ENCODE measurements at places on chromosomes 6 and 20. TPM values are rescaled to one million over a fixed set of nuclear protein-coding genes. Genes with fewer than 3 reads are reported as not detected.

Gene RIPOR2
- not detected for total RNA-seq

Gene TRIM40
- not detected for total RNA-seq

Gene SIRPD
- not detected for total RNA-seq

Gene C6orf141
- 7.8 TPM for total RNA-seq

Gene TTI1
- 14.7 TPM for total RNA-seq

Gene MROH8
- total RNA-seq, result 0.13 TPM

Gene NKX2-2
- total RNA-seq, result not detected

Gene BMP5
- not detected for total RNA-seq

Gene DYNLT2
- 1.1 TPM for total RNA-seq

Gene HLA-DOA
- not detected for total RNA-seq

Gene PRPH2
- under 0.01 TPM for total RNA-seq

Gene EMILIN3
- not detected for total RNA-seq

Gene SRMS
- 0.79 TPM for total RNA-seq

Gene SIRPB1
- total RNA-seq, result not detected

Gene PRR18
- total RNA-seq, result under 0.01 TPM

- no peak for DNase-seq
Observed at GRCh38 chr6:152309648-152310047, 327.5 kb downstream of the SYNE1 start.

- DNase-seq, result peak; percentile 32
Observed at GRCh38 chr6:44177691-44178423, 19.2 kb downstream of the CAPN11 start.

- no peak for DNase-seq
Observed at GRCh38 chr6:5590187-5590586, 328.9 kb downstream of the FARS2 start.

DNA sequence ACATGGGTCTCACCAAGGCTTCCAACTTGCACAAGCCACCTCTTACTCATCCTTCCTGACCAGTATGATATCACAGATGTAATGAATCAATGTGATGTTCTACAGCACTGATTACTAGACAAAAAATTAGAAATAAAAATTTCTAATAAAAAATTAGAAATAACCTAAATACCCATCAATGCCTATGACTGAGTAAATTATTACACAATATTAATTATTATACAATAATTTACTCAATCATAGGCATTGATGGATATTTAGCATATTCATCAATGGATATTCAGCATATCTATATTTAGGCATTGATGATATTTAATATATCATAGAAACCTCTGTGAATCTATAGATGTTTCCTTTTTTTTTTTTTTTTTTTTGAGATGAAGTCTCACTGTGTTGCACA lies 43.2 kb upstream of the MBOAT1 start:
- DNase-seq, result no peak

GRCh38 chr6:168158980-168159349 lies 80.0 kb upstream of the FRMD1 start:
- no peak for DNase-seq

DNA sequence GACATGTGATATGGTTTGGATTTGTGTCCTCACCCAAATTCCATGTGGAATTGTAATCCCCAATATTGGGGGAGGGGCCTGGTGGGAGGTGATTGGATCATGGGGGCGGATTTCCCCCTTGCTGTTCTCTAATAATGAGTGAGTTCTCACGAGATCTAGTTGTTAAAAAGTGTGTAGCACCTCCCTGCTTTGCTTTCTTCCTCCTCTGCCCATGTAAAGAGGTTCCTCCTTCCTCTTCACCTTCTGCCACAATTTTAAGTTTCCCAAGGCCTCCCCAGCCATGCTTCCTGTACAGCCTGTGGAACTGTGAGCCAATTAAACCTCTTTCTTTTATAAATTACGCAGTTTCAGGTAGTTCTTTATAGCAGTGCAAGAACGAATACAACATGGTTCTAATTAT lies 2.1 kb upstream of the ZNF451 start:
- no peak for DNase-seq

DNA sequence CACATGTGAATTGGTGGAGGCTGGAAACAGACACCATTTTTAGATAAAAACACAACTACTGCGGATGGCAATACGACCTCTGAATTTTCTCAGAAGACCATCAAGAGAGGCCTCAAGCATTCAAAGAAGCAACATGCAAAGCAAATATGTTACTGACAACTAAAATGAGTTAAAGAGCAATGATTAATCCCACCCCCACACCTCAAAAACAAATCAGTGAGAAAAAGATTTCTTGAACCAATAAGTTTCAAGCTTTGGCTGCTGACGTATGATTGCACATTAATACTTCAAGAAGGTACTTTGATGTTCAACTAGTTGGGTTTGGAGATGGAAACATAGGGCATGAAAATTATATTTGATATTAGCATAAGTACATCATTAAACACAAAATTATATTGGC lies 982 bp downstream of the MMUT start:
- peak; percentile 46 for DNase-seq

GRCh38 chr6:16903470-16903869 lies 142.2 kb upstream of the ATXN1 start:
- DNase-seq, result no peak

- DNase-seq, result no peak
Observed at GRCh38 chr20:63400486-63401210, 39.5 kb upstream of the CHRNA4 start.

DNA sequence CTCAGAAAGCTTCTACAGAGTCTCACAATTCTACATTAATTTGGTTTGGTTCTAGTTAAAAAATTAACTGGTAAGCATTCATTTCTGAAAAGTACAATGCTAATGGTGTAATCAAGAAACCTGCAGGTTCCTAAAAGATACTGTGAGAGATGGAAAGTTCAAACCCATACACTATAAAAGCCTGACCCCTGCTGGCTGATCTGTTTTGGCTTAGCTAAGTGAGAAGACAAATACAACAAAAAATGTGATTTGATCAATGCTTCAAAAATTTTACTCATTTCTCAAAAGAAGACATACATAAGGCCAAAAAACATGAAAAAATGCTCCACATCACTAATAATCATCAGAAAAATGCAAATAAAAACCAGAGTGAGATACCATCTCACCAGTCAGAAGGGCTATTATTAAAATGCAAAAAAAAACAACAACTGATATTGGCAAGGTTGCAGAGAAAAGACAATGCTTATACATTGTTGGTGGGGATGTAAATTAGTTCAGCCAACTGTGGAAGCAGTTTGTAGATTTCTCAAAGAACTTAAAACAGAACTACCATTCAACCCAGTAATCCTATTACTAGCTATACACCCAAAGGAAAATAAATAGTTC lies 102.8 kb downstream of the MOXD1 start:
- peak; percentile 47 for DNase-seq

- no peak for DNase-seq
Observed at GRCh38 chr6:90970672-90971071, 383.8 kb upstream of the MAP3K7 start.

GRCh38 chr6:82951935-82952334 lies 113.7 kb downstream of the UBE3D start:
- no peak for DNase-seq

GRCh38 chr6:88165844-88166492 lies at the start of gene CNR1:
CNR1 (minus strand) TSS chr6:88166347; CDS start chr6:88145274, 21,073 bp downstream.
- peak; percentile 4 for DNase-seq

DNA sequence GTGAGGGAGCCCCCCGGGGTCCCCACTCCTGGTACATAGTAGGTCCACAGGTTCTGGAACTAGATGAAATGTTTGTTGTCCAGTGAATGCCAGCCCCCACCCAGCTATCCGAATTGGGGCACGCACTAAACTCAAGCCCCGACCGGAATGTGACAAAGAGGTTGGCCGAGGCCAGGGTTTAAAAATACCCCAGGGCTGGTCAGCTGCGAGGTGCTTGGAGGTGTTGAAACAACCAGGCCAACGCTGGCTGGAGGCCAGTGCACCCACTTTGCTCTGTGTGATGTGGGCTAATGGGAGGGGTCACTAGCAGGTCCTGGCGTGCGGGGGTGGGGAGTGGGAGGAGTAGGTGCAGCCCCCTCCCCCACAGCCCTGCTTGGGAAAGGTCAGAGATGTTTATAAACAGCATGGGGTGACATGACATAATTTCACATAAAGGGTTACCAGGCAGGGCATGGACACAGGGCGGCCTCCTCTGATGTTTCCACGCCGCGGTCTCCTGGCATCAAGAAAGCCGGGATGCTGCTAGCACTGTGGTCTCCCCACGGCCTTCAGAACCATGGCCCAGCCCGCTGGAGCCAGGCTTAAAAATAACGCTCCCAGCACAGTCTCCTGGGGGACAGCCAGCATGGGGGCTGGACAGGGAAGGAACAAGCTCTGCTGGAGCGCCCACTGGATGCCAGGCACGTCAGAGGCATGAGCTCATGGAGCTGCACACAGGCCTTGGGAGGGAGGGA lies 111.2 kb upstream of the PTPN1 start:
- no peak for DNase-seq

GRCh38 chr6:121896771-121897170 lies 461.3 kb downstream of the GJA1 start:
- peak; percentile 80 for DNase-seq

DNA sequence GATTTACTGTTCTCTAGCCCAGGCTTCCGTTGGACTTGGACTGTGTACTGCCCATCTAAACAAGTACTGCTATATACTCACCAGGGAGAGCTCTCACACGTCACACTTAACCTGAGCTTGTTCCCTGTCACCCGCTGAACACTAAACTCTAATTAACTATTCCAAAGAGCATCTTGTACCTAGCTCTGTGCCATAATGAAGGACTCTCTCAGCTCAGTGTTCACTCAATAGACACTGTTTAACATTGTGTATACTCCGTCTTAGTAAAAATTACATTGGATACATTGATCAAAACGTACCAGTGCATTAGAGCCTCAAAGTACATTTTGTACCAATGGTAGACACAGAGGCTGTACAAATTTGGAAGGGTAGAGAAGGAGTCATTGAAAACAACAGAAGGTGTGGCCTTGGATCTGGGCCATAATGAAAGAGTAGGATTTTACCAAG lies 55.4 kb upstream of the EPHA7 start:
- no peak for DNase-seq

DNA sequence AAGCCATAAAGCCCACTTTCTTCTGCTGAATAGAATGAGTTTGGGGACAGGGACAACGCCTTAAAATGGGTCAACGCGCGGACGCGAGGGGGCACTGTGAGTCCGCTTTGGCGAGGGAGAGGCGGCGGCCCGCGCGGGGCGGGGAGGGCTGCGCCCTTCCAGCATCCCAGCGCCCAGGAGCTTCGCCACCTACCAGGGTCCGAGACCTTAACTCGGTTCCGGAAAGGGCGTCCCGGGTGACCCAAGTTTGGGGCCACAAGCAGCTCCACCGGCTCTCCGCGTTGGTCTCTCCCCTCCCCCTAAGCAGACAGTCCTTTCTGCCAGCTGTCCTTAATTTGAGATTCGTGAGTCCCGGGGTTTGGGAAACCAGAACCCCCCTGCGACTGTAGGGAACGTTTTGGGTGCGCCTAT lies 1.8 kb upstream of the SAMD5 start:
- DNase-seq, result peak; percentile 25

DNA sequence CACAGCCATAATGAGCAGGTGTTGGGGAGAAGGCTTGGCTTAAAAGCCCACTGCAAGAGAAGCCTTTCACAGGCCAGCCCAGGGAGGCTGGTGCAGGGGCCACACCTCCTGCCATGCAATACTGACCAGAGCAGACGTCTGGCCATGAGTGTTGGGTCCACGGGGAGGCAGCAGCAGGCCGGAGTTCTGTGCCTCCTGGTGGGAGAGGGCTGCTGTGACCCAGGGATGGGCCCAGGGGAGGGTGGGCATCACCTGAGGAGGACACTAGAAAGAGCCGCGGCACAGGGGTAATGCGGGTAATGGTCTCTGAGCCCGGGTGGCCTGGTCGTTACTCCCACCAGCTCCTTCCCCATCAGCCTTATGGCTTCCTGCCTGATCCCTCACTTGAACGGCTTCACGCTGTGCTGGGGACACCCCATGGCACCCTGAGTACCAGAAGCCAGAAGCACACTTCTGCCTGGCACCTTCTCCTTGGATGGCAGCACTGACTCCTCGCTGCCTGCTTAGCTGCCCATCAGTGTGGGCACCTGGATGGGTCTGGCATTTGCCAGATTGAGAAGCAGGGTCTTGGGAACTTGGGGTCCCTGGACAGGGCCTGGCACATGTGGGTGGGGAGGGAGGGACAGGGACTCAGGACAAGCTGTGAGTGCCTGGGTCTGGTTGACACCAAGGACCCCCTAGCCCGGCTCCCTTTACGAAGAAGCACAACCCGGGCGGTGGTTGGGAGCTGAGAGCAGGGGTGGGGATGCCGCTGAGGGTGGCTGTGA lies 108.8 kb downstream of the ASXL1 start:
- no peak for DNase-seq

GRCh38 chr6:135525594-135525993 lies 28.1 kb upstream of the AHI1 start:
- DNase-seq, result no peak

DNA sequence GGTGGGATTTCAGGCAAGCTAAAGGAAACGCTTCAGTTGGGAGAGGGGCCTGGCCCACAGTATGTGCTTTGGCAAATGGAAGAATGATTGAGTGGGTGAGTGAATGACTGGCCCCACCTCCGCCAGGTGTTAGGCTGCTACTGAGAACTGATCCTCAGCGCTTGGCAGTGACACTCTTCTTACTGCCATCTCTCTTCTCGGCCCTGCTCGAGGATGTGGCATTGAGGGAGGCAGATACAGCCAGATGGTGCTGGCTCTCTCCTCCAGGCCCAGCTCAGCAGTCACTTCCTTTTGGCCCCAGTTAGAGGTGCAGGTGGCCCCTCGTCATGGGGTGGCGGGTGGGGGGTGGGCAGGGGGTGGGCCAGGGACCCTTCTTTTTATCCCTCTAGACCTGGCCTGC lies 38.9 kb upstream of the KCNK5 start:
- no peak for DNase-seq

GRCh38 chr6:24910331-24910960 lies 25.3 kb downstream of the RIPOR2 start:
- peak; percentile 2 for DNase-seq

- no peak for DNase-seq
Observed at GRCh38 chr20:59587570-59587969, 16.8 kb upstream of the PHACTR3 start.

DNA sequence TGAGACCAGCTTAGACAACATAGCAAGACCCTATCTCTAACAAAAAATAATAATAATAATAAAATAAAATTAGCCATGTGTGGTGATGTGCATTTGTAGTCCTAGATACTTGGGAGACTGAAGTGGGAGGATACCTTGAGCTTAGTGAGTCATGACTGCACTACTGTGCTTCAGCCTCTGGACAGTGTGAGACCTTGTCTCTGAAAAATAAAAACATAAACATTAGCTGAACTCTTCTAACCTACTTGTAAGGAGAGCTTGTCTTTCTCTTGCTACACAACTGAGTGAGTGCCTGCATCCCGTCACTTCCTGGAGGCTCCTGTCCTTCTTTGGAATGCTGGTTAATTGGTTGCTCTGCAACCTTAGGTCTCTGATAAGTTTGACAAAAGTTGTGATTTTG lies 5.1 kb upstream of the DBNDD2 start:
- no peak for DNase-seq

DNA sequence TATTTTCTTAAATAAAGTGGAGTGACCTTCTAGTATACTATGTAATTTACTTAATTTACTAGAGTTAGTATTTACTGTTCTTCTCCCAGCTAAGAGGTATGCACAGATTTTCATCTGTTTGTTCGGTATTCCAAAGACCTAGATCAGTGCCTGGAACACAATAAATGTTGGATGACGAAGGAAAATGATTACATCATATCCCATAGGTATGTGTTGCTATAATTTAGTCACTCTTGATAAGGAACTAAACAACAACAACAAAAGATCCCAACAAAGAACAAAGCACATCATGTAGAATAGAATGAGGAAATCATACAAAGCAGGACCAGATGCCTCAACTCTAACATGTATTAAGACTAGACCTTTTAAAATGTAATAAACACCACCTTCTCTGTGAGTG lies 89.6 kb upstream of the ADGRF1 start:
- peak; percentile 77 for DNase-seq

Data from bronchial epithelial cell (primary cell).